Mucosa of gallbladder (tissue), 1 donor: ENCODE measurements at places on chromosomes 16 and 17.

- DNase-seq: peak; percentile 18
These were observed 26.2 kb upstream of the RFFL start for GRCh38 chr17:35089586-35090296.

DNA sequence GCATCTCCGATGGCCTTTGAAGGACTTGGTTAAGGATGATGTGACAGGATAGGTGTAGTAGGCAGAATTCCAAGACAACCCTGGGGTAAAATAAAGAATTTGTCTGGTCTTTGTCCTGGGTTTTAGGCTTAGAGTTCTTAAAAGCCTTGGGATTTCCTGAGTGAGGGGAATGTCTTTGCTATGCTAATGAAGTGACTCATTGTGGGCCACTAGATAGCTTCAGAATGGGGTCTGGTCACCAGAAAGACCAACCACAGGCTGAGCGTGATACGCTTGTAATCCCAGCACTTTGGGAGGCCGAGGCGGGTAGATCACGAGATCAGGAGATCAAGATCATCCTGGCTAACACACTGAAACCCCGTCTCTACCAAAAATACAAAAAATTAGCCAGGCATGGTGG, 182.8 kb upstream of the TOX3 start:
- no peak for DNase-seq

DNA sequence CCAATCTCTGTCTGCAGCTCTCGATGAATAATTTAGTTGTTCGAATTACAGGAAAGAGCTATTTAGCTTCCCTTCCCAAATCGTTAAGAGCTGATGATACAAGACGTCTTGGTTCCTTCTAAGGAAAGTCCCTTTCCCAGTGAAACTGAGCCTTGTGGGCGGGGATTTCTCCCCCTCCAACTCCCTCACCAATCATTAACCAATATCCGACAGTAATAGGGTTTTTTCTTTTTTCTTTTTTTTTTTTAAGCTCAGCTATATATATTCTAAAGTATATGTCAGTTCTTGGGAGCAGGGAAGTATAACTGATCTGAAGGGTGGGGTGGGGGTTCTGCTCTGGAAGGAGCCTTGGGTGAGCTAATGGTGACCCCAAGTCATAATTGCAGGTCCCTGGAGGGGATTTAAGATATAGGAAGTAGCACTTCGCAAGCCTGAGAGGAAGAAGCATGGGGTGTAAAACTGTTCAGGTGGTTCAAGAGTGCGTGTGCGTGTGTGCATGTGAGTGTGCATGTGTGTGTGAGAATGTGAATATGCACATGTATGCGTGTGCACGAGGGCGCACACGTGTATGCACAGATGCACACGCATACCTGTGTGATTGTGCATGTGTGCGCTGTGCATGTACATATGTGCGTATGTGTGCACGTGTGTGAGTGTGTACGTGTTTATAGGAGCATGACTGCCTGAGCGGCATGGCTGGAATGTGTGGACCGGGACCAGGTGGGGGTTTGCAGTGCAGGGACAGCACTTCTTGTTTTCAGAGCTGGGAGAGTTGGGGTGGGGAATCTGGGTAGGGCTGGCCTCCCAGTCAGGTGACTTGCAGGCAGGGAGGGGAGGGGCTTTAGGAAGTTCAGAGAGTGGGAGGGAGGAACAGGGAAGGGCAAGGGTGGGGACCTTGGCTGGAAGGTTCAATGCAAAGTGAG, 42.7 kb downstream of the SOCS3 start:
- peak; percentile 56 for DNase-seq

DNA sequence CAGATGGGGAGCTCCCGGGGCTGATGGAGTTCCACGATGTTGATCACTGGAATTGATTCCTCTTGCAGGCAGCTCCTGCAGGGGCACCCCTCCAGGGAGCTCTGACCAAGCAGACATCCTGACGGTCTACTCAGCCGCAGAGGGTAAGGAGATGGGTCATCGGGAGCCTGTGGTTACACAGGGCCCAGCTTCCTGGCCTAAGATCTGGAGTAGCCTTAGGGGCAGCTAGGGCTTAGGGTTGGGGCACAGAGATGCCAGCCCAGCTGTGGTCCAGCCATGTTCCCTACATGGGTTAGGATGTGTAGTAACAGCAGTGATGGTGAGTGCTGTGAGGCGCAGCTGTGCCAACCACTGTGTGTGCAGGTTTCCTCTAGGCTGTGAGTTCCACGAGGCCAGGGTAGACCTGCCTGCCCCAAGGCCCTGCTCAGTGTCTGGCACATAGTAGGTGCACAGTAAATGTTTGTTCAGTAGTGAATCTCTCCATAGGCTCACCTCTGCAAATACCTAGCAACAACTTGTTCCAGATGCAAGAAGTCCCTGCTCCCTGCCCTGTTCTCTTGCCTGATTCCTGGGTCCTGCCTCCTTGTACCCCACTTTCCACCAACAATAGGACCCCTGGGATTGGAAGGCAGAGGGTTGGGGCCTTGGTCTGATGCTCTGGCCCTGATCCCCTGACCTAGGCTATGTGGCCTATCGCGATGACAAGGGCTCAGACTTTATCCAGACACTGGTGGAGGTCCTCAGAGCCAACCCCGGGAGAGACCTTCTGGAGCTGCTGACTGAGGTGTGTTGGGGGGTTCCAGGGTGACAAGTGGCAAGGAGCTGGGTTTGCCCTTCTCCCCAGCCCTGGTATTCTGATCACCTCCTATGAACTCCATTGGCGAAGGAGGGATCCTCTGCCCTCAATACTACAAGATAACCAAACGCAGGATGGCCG, 13.7 kb downstream of the ZNF213 start:
- DNase-seq: no peak

DNA sequence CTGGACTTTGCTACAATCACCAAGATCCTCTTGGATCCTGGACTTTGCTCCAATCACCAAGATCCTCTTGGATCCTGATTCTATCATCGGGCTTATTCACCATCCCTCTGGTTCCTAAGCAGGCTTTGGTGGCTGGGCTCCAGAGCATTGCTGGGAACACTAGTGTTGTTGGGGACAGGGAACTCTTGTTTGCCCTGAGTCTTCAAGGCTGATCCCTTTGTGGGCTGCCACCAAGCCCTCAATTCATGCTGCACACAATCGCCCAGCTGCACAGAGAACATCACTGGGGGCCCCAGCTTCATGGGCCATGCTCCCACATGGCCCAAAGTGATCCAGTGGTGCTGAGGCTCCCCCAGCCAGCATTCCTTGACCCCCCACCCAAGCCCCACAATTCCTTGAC, 88.3 kb downstream of the TMEM132E start:
- DNase-seq: no peak

GRCh38 chr17:51461578-51462004, 201.2 kb downstream of the UTP18 start:
- peak; percentile 42 for DNase-seq

- no peak for DNase-seq
These were observed 18.7 kb downstream of the RAB40B start for GRCh38 chr17:82679586-82680465.
